ENCODE measurements at places on chromosomes 2 and 18.

DNA sequence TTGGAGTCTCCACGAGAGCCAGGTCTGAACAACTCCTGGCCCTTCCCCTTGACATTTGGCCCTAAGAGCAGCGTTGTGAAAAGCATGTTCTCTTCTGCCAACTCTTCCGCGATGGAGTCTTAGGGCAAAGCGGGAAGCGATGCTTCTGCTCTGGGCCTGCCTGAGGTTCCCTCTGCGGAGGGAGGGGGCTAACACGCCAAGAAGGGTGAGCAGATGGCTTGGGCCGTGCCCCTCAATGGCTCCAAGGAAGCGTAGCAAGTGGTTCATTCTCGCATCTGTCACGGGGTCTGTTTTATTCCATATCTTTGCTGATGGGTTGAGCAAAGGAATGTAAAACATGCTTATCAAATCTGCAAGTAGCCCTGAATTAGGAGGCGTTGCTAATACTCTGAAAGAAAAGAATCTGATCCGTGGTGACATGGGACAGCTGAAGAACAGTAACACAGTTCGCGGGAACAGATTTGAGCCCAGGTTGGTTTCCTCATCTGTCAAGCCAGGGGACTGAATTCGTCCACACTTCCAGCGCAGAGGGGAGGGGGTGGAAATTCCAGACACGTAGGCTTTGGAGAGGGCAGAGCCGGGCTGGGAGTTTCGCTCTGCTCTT, 38.0 kb downstream of the DNMT3A start:
- peak; percentile 57 for DNase-seq

DNA sequence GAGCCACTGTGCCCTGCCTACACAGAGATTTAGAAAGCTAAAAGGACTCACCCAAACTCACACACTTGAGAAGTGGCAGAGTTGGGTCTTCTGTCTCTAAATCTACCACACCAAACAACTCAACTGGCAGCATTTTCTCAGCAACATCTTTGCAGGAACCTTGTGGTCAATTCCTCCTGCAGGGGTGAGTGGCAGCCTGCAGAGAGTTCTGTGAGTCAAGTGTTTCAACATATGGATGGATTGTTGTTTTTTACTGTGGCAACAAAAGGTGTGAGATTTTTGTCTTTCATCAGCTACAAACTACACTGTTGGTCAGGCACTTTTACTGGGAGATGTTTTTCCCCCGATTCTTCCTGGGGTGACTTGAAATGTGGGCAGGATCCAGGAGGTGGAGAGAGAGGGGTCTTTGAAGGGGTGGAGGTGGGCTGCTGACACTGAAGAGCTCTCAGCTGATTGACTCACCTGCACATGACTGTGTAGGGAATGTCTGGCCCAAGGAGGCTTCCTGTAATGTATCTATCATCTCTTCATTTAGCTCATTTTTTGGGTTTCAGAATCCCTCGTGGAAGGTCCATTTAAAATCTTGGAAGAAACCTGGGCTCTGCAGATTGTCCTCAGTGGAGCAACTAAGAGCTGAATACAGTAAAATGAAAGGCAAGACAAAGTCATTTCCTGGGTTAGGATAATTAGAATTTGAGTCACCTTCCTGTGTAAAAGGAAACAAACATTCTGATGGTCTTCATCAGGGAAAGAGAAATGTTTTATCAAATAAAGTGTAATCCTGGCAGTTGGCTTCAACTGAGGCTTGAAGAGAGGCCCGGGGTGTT, 98.6 kb downstream of the MSH2 start:
- no peak for DNase-seq

- DNase-seq, result no peak
Measured at GRCh38 chr18:33755391-33755790, 177.4 kb downstream of the ASXL3 start.

DNA sequence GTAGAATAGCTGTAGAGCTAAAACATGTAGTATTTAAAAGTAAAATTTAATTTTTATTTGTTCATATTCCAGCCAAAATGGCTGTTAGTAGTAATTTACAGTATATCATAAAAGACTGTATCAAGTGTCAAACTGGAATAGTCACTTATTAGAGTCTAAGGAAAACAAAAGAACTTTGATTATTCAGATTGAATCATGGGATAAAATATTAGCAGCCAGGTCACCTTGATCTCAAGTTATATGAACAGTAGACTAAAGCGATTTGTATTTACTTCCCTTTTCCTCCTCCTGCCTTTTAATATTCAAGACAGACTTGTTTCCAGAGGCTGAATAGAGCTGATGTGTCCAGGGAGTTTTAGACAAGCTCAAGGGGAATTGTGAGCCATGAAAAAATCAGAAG, 54.4 kb downstream of the PMAIP1 start:
- no peak for DNase-seq

GRCh38 chr18:1746131-1746530, 825.2 kb downstream of the METTL4 start:
- DNase-seq, result peak; percentile 68

- peak; percentile 80 for DNase-seq
Measured at GRCh38 chr2:173851141-173851641, 114.0 kb downstream of the SP3 start.

DNA sequence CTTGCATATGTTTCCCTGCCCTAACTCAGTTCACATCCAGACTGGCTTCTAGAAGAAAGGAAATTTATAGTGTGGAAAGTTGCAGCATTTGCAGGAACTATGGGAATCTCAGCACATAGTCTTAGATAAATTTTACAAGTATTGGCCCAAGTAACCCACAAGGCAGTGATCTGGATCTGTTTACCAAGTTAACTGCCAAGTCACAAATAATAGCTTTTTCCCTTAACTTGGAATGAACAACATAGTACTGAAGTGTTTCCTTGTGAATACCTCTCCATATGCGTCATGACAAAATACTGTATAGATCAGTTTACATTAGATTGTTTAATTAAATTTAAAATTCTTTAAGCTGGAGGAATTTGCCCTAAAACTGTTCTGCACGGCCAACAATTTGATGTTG, 255.8 kb upstream of the EPAS1 start:
- DNase-seq, result peak; percentile 69

- DNase-seq, result no peak
Measured at GRCh38 chr2:68385220-68385906, 20.3 kb downstream of the PLEK start.

DNA sequence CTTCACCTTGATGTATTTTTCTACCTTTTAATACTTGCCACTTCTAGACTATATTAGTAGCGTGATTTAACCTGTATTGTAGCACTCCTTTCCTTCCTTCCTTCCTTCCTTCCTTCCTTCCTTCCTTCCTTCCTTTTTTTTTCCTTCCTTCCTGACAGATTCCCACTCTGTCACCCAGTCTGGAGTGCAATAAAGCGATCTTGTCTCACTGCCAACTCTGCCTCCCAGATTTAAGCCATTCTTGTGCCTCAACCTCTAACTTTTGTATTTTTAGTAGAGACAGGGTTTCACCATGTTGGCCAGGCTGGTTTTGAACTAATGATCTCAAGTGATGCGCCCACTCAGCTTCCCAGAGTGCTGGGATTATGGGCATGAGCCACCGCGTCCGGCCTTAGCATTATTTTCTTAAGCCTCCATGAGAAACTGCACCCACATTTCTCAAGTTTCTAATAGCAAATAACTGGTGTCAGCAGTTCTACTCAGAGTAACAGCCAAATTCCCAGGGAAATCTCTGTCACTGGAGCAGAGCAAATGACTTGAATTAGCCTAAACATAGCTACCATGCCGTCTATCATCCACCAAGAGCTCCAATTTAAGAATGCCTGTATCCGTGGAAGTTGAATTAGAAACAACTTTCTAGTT, 529.2 kb downstream of the LRP1B start:
- no peak for DNase-seq

- peak; percentile 20 for DNase-seq
Measured at GRCh38 chr2:15271941-15272542, 289.1 kb downstream of the NBAS start.

- no peak for DNase-seq
Measured at GRCh38 chr2:200609028-200609614, 23.3 kb downstream of the AOX1 start.

DNA sequence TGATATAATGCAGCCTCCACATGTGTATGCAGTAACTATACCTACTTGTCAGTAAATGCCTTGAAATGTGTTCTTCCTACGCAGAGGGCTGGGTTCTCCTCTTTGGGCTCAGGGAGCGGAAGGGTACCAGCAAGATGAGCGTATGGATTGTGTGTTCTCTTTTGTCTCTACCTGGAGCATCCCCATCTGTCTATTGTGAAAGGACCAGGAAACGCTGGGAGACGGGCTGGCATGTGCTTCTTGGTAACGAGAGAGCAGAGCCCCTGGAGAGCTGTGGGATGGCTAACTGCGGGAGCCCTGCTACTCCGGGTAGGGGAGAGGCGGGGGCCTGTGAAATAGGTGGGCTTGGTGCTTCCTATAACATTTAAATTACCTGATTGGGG, 80.9 kb downstream of the BCL2 start:
- DNase-seq, result no peak

GRCh38 chr2:20421988-20422370, 24.9 kb upstream of the RHOB start:
- DNase-seq, result peak; percentile 69

DNA sequence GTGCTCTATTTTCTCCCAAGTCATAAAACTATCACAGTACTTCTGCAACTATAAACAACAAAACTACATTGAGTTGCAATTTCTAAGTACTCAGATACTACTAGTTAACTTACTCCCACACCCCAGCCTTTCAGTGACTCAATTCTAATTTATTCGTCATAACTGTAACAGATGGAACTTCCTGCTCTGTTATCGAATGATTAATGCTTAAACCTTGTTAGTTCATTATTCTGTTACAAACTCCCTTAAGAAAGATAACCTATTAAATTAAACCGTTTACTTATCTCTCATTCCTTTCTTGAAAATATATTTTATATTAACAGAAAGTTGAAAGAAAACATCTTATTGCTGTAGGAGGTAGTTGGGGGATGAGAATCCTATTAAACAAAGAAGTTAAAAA, 17.0 kb downstream of the TNFAIP6 start:
- no peak for DNase-seq

- no peak for DNase-seq
Measured at GRCh38 chr18:47999801-48000248, 69.4 kb upstream of the SMAD2 start.

GRCh38 chr18:14189858-14190257, 57.6 kb upstream of the ZNF519 start:
- no peak for DNase-seq

DNA sequence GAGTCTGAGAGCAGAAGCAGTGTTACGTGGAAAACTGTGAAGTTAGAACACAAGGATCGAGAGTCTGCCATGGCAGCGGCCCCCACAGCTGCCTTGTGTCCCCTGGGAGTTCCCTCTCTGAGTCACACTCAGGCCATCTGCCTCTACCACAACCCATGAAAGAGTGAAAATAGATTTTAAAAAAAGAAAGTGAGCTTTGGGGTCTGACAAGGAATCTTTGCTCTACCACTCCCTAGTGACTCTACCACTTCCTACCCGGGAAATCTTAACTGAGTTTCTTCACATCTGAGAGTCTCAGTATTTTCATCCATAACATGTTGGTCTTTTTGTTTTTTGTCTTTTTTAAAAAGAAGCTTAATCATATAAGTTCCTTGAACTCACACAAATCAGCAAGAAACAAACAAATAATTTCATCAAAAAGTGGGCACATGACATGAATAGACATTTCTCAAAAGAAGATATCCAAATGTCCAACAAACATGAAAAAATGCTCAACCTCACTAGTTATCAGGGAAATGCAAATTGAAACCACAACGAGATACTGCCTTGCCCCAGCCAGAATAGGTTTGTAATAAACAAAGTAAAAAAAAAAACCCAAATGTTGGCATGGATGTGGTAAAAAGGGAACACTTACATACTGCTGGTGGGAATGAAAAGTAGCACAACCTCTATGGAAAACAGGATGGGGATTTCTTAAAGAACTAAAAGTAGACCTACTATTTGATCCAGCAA, 2.4 kb upstream of the MSGN1 start:
- DNase-seq, result peak; percentile 85

- DNase-seq, result no peak
Measured at GRCh38 chr2:989781-990467, 39.3 kb downstream of the SNTG2 start.

DNA sequence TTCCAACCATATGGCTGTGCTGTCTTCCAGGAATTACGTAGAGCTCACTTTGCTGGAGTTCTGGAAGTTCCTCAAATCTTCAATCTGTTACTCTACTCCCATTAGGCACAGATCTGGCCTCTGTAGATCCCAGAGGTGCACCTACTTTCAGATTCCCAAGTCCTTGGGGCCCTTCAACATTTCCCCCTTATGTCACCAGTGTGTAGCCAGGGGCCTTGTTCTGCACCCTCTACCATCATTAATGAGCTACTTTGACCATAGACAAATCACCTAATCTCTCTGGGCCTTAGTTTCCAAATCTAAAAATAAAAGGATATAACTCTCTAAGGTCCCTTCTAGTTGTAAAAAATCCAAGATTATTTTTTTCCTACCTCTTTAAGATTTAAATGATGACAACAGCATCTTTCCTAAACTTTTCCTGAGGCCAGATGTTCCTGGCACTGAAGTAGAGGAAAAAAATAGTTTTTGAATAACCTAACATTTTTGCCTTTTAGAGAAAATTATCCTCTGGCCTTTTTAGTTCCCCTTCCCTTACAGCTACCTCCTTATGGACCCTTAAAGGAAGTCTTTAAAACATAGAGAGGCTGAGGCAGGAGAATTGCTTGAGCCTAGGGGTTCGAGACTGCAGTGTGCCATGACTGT, 31.0 kb upstream of the WIPF1 start:
- peak; percentile 95 for DNase-seq

DNA sequence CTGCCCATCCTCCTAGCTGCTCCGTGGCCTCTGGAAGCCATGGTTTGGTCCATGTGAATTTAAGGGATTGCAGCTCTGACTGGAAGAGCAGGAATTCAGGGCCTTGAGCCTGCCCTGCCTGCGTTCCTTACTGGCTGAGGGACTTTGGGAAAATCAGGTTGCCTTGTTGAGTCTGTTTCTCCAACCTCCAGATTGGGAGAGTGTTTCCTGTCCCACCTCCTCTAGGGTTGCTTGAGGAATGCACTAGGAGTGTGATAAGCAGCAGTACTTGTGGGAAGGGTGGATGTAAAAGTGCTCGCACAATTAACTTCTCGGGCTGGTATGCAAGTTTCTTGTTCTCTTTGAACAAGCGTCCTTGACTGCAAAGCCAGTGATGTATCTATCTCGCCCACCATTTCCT, 84.4 kb upstream of the YWHAQ start:
- no peak for DNase-seq

DNA sequence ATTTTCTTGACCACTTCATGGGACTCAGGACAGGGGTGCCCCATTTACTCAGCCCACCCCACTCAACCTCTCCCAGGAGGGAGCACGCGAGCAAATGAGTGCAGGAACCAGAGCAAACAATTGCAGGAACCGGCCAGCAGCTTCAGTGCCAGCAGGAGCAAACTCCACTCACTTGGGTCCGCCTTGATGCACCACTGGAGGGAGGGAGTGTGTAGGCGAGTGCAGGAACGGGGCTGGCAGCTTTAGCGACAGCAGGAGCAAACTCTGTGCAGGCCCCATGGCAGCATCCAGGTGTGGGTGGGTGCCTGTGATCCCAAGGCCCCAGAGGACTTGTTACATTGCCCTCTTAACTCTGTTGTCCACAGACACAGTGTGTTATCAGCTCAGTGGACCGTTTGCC, 1667.3 kb upstream of the CELF4 start:
- no peak for DNase-seq
